HS-5 (cell line): ENCODE measurements at places on chromosomes 16 and 17.

GRCh38 chr17:79012563-79013134 lies 3.1 kb upstream of the CANT1 start:
- no peak for DNase-seq

GRCh38 chr16:28561557-28562187 lies 8.0 kb downstream of the SGF29 start:
- no peak for DNase-seq

- DNase-seq: no peak
These were observed 141.7 kb downstream of the MRM1 start for GRCh38 chr17:36743130-36743529.

DNA sequence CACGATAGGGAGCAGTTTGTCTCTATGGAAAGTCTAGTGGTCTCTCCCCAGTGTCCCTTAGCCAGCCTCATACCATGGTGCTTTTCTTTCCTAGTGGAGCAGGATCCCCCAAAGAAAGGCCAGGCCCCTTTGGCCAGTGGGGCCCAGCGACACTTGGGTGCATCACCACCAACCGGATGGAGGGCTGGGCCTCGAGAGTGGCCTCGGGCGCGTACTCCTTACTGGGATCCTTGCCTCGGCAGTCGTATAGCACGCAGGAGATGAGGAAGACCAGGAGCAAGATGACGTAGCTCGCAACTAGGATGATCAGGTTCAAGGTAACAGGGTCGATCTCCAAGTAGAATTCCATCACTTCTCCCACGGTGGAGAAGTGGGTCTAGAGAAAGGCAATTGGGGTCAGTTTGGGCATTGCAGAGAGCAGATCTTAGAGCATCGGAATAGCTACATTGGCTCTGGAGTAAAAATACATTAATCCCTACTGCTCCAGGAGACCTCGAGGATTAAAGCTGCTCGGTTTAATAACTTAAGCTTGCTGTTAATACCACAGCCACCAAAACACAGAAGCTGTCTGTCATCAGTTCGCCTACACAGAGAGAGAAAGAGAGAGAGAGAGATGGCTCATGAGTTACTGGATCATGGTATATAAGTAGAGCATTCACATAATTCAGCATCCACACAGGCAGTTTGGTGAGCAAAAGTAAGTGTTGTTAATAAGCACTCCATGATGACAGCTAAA lies at the start of gene SMIM36:
SMIM36 (minus strand) TSS at position 467 of the 736 bp plus-strand sequence.
- DNase-seq: no peak

- DNase-seq: no peak
These were observed 33.1 kb upstream of the COL1A1 start for GRCh38 chr17:50234581-50234980.

- DNase-seq: no peak
These were observed 57.2 kb upstream of the GSE1 start for GRCh38 chr16:85555719-85556455.
